IPS DF 19.7 (cell line): ENCODE measurements at places on chromosomes 4 and X.

DNA sequence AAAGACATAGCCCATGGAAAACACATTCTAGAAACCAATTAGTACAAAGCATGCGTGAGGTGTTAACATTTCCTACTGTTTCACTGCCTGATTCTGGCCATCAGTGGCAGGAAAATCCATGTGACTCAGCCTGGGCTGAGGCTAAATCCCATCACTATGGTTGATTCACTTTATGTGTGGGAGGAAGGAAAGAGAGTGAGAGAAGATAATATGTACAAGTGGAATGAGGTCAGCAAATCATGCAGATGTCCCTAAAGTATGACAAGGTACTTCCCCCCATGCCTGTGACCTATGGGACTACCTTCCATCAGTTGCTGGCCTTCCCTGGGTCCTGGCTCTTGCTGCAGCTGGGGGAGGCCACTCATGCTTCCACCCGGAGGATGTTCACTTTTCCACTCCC is 64.2 kb upstream of the MAP3K15 start:
- DNase-seq, result no peak

GRCh38 chr4:165784672-165785071 is 88.4 kb upstream of the TLL1 start:
- no peak for DNase-seq

DNA sequence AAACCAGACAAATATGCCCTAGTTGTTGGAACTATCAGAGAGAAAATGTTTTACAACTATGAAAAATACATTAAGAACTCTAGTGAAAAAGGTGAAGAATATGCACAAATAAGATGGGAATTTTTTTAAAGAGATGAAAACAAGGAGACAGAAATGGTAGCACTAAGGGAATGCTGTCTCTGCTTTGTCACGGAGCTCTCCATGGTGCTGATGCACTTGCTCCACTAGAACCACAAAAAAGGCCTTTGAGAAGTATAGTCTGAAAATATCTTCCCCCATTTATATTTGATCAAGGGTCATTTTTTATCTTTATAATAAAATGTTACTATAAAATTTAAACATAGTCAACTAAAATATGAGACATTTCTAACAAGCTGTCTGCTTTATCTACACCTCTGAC is 1655.5 kb upstream of the AGA start:
- peak; percentile 5 for DNase-seq

- DNase-seq, result no peak
These were observed 37.2 kb upstream of the PAPSS1 start for GRCh38 chr4:107757283-107757682.

- no peak for DNase-seq
These were observed 22.9 kb downstream of the TNIP2 start for GRCh38 chr4:2733001-2733843.

GRCh38 chr4:185847352-185848097 is 35.5 kb upstream of the SORBS2 start:
- no peak for DNase-seq

DNA sequence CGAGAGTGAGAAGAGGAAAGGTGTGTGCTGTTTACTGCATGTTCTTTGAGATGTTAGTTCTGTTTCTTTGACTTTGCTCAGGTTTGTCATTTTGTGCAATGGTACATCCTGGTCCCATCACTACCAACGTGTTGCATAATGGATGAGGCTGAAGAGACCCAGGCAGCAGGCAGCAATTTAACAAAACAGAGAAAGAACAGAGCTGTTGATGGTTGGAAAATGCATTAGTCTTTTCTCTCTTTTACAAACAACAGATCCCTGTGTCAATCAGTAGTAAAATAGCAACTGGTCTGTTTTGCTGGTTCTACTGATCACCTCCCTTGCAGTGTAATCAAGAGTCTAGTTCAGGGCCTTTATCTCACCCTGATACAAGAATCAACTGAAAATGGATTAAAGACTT is 64.8 kb upstream of the LIMCH1 start:
- DNase-seq, result no peak

DNA sequence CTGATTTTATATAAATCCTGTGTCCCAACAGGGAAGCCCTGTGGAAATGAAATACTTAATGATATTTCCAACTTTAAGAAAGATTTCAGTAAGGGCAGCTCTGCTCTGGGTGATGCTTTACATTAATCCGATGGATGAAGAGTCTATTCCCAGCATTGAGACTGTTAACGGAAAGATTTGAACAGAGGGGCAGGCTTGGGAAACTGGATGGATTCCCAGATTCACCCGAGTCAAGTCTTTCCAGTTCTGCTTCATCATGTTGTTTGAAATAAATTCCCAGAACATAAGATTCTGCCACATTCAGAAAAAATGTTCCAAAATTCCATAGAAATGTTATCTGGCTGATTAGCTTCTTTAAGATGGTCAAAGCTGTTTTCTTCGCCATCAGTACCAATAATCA is 246.0 kb downstream of the FBXW7 start:
- no peak for DNase-seq

GRCh38 chrX:16953606-16954211 is 7.3 kb downstream of the REPS2 start:
- DNase-seq, result no peak

GRCh38 chr4:68373513-68373912 is 23.6 kb upstream of the YTHDC1 start:
- DNase-seq, result peak; percentile 84

DNA sequence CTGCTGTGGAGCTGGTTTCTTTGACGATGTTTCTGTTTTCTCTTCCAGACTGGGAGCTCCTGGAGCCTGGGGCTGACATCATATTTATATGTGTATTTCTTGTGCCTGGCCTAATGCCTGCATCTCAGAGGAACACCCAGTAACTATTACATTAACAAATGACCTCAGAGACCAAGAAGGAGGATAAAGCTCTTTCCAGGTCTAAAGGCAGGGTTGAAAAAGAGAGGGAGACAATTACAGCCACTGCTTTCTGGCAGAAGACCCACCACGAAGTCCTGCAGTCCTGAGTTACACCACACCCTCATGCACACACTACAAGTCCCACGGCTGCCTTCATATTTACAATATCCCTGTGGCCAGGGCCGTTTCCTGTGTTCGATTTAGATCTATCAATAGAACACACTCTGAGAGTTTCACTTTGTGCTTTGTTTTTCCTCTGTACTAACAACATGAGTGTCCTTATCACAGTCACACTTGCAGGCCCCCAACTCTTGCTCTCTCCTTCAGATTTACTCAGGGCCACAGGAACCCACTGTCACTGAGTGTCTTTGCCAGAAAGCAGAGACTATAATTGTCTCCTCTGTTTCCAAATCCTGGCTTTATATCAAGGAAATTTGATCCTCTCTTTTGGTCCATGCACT is 535.5 kb downstream of the MID1IP1 start:
- no peak for DNase-seq

DNA sequence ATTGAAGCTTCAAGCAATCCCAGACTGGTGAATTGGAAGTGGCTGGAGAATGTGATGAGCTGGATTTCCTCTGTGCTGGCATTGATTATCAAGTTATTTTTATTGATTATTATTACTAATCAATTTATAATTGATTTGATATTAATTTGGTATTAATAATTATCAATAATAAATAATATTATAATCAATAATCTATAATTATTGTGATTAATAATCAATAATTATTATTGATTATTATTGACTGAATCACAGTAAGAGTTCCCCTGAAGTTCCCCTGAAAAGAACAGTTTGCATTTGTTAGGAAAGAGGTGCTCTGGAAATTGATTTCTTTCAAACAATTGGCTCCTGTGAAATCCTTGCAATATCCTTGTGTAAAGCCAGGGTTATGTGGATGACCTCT is 7.5 kb upstream of the FAM9A start:
- DNase-seq, result no peak

DNA sequence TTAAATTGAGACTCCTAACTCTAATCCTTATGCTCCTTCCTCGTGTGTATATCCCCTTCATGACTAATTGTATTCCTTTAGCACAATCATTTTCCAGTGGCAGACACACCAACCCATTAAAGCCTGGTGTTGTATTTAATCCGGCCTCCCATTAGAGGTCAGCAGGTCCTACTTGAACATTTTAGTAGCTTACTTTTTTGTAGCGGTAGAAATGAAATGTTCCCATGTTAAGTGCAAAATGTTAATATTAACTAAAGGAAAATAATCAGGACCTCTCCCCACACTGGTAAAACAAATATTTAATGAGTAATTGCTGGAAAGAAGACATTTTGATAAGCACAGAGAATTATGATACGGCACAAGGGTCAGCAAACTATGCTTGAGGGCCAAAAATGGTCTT is 3.4 kb downstream of the RAB33B start:
- DNase-seq, result no peak

GRCh38 chr4:8544741-8545438 is 35.3 kb upstream of the GPR78 start:
- DNase-seq, result no peak

- DNase-seq, result no peak
These were observed 16.1 kb downstream of the AFP start for GRCh38 chr4:73451981-73452747.

- no peak for DNase-seq
These were observed 191.7 kb upstream of the EDNRA start for GRCh38 chr4:147289181-147289580.

GRCh38 chr4:7358100-7358735 is 76.5 kb downstream of the PSAPL1 start:
- no peak for DNase-seq

DNA sequence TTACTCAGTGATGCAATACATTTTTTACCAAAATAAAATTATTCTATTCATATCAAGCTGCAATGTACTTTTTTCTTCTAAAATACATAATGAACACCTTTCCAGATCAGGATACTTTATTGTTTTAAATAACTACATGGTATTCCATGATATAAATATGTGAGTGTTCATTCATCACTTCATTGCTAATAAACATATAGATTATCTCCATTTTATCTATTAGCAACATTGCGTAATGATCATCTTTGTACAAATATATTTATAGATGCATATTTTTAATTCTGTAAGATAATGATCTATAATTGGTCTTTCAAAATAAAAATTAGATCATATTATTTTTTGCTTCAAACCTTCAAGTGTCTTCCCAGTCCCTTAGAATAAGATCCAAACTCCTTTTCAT is 156.1 kb upstream of the HHIP start:
- no peak for DNase-seq

DNA sequence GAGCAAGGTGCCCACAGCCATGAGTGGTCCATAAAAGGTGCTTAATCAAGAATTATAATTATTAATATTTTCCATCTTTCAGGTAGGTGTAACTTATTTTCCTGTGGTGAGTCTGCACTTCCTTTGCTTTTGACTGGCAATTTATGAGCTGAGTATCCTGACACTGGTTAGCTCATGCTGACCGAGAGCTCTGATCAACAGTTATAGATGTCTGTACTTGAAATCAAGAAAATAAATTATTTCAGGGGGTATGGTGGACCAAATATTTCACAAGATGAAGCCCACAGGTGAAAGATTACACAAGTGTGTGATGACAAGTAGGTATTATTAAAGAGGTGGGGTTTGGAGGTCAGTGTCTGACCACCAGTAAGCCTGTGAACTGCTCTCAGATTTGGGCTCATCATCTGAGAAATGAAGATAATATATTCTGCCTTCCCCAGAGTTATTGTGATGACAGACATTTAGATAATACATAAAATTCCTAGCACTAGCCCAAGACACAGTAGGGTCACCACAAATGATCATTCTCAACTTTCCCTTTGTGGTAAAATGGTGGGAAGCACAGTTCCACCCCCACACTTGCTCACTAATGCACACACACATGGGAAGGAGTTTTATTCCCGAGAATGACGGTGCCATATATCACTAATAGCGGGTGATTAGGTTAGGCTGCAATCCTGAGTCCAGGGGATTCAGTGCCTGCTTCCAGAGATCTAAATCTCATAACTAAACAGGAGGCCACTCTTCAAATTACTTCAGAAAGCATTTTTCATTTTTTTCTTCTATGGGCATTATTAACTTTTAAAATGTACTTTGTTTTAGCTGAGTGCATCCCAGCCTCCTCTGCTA is 34.0 kb upstream of the PACRGL start:
- DNase-seq, result no peak

DNA sequence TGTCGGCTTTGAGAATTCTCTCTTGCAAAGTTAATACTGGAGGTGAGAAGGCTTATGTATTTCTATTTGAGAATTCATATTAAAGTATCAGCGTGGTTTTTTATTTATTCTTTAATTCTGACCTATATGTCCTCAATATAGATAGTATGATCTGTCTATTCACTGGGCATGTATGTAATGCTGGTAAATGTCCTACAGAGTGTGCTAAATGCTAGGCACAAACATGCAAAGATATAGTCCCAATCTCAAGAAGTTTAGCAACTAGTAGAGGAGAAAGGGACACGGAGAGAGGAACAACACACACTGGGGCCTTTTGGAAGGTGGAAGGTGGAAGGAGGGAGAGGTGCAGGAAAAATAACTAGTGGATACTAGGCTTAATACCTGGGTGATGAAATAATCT is 11.0 kb upstream of the BMPR1B start:
- DNase-seq, result no peak

GRCh38 chr4:65819192-65819591 is 148.9 kb upstream of the EPHA5 start:
- no peak for DNase-seq

- no peak for DNase-seq
These were observed 42.0 kb downstream of the GUCY1B1 start for GRCh38 chr4:155800685-155801343.

- DNase-seq, result no peak
These were observed 32.0 kb downstream of the DCTD start for GRCh38 chr4:182885022-182885737.

DNA sequence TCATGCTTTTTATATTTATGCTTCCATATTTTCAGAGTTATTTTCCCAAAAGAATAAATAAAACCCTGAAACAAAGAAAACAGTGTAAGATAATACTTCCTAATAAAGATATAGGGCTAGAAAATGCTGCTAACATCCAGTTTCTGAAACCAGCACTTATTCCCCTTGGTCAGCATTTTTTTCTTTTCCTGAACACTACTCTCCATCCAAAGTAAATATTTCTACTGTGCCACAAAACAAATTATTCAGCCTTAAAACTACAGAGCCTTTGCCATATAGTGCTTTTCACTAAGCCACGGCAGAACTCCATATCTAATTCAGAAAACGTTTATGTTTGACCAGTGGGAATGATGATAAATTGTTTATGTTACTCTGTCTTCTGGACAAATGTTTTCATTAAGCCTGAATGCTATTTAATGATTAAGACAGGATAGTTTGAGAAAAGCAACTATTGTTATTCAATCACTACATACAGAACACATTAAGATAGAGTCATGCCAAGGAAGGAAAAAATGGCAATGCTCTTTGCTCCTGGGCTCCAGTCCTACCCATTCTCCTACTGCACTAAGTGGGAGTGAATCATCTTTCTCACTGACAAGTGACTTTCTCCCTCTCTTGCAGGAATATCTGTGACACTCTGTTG is 723.9 kb downstream of the FAT4 start:
- DNase-seq, result no peak

DNA sequence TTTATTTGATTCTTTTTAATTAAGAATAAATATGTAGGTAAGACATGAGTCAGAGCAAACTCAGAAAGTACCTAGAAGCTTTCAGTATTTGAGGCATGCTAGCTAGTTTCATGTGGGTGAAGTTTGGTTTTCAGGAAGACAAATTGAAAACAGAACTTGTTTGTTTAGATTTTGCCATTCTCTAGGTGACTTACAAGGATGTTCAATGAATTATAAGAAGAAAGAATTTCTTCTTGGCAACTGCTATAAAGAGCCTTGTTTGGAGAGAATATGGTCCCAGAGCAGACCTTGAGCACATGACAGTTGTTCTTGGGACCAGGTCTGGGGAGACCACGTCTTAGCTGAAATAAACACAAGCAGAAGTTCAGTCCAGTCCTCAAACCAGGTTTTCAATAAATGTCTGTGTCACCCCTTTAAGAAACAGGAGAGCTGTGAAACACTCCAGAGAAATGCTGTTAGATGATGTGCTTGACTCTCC is 38.0 kb upstream of the IL21 start:
- no peak for DNase-seq

GRCh38 chr4:162234595-162234994 is 70.8 kb upstream of the FSTL5 start:
- DNase-seq, result no peak
